Ovary (tissue), 10 donors: ENCODE measurements at places on chromosomes 3 and 15. TPM values are rescaled to one million over a fixed set of nuclear protein-coding genes. Genes with fewer than 3 reads are reported as not detected.
A peak's percentile ranks its signal among the peaks of the same experiment; 100 is the strongest.

GRCh38 chr3:187288131-187288854 is 3.2 kb downstream of the MASP1 start:
- H3K27me3 ChIP-seq, result no peaks in the 10 kb centered on the region
- no peak overlapping the region for H3K27ac ChIP-seq
- no peaks in the 10 kb centered on the region for H3K4me1 ChIP-seq
- no peak for DNase-seq
- H3K4me3 ChIP-seq, result peak overlapping the region; percentile 46

- H3K27me3 ChIP-seq, result no peaks in the 10 kb centered on the region
- no peak overlapping the region for H3K4me3 ChIP-seq
- no peaks in the 10 kb centered on the region for H3K4me1 ChIP-seq
These were observed 27.1 kb upstream of the C3orf49 start for GRCh38 chr3:63791974-63792373.

DNA sequence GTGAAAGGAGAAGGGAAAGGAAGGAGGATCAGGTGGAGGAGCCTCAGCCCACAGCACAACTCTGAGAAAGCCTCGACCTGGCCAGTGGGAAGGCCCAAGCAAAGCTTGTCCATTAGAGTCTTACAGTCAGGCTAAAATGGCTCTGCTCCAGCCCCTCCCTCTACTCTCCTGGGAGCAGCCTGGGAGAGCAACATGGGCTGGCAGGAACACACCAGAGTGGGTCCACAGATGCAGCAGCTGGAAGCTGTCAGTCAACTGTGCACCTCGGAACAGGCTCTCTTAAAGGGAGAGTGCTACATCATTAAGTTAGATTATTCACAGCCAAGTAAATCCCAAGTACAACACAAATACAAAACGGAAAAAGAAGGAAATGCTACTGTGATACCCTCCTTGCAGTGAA is 98.0 kb upstream of the LIMD1 start:
- H3K36me3 ChIP-seq, result no peaks in the 10 kb centered on the region
- no peak overlapping the region for H3K4me3 ChIP-seq
- H3K27ac ChIP-seq, result no peak overlapping the region
- no peaks in the 10 kb centered on the region for H3K4me1 ChIP-seq
- peak; percentile 22 for DNase-seq
- H3K27me3 ChIP-seq, result no peaks in the 10 kb centered on the region

GRCh38 chr3:171680726-171681411 is 129.4 kb downstream of the PLD1 start:
- H3K4me3 ChIP-seq, result no peak overlapping the region
- H3K27me3 ChIP-seq, result no peaks in the 10 kb centered on the region
- no peak for DNase-seq
- H3K36me3 ChIP-seq, result no peaks in the 10 kb centered on the region

DNA sequence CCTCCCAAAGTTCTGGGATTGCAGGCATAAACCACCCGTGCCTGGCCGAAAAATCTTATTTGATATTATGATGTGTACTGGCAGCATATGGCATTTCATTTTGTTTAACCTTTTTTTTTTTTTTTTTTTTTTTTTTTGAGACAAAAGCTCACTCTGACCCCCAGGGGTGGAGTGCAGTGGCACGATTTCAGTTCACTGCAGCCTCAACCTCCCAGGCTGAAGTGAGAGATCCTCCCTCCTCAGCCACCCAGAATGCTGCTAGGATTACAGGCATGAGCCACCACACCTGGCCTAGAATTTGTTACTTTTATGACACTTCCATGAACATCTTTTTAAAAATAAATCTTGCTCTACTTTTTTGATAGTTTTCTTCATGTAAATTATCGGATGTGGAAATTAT is 12.0 kb downstream of the TERB2 start:
- H3K4me3 ChIP-seq, result no peak overlapping the region
- H3K36me3 ChIP-seq, result no peaks in the 10 kb centered on the region
- H3K27ac ChIP-seq, result no peak overlapping the region
- DNase-seq, result no peak
- H3K4me1 ChIP-seq, result no peaks in the 10 kb centered on the region

DNA sequence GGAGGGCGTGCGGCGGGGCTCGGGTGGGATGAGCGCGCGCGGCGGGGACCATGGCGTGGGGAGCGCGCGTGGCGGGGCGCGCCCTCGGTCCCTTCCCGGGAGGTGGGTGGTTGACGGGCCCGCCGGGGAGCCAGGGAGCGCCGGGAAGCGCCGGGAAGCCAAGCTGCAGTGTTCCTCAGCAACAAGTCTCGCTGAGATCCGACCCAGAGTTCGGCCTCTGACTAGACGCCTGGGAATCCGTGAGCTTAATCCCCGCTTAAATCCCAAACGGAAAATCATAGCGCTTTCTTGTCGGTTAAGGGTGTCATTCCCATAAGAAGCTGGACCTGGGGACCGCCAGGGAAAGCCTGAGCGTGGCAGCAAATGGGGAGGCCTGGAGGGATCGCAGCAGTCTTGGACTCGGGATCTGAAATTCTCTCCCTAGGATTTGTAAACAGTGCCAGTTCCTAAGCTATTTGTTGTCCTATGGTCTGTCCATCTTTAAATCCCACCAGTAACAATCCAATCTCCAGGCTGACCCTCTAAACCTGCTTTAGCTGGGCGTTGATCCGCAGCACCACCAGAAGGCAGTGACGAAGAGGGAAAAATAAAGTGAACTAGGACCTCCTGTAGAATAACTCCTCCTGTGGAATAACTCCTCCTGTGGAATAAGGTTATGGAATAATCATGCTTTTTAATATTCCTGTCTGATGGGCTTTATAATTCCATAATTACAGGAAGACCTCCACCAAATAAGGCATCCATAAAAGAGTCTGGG is 570 bp upstream of the NEDD4 start:
- H3K27ac ChIP-seq, result peak overlapping the region; percentile 70
- H3K36me3 ChIP-seq, result no peaks in the 10 kb centered on the region
- no peaks in the 10 kb centered on the region for H3K4me1 ChIP-seq

- peaks cover 10% of the 10 kb centered on the region for H3K4me1 ChIP-seq
- no peaks in the 10 kb centered on the region for H3K36me3 ChIP-seq
- H3K4me3 ChIP-seq, result no peak overlapping the region
- peak; percentile 23 for DNase-seq
- H3K27me3 ChIP-seq, result no peaks in the 10 kb centered on the region
These were observed 428.1 kb downstream of the ROBO2 start for GRCh38 chr3:77467702-77468625.

GRCh38 chr3:66499881-66500575 is 794 bp downstream of the LRIG1 start:
- H3K36me3 ChIP-seq, result no peaks in the 10 kb centered on the region
- H3K27me3 ChIP-seq, result no peaks in the 10 kb centered on the region
- H3K4me3 ChIP-seq, result peak overlapping the region; percentile 99
- H3K4me1 ChIP-seq, result peaks cover 8% of the 10 kb centered on the region
- peak; percentile 54 for DNase-seq
- peak overlapping the region; percentile 94 for H3K27ac ChIP-seq

DNA sequence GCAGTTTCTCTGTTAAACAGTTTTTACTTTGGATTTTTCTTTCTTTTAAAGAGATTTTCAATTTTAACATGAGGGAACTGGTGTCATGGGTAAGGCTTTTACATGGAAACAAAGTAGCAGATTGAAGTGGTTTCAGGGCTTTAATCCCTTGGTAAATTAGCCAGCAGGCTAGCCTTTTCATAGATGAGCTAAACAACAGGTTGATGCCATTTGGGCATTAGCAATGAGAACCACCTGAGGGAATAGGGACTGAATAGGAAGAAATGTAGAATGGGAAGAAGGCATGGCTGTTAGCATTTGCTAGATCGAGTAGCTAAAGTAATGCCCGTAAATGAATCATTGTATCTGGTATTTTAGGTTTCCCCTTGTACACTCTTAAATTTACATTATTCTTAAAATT is 165.5 kb upstream of the MLF1 start:
- no peak for DNase-seq
- no peaks in the 10 kb centered on the region for H3K27me3 ChIP-seq
- H3K4me1 ChIP-seq, result no peaks in the 10 kb centered on the region
- H3K4me3 ChIP-seq, result no peak overlapping the region

- H3K36me3 ChIP-seq, result no peaks in the 10 kb centered on the region
- no peak overlapping the region for H3K27ac ChIP-seq
- H3K27me3 ChIP-seq, result no peaks in the 10 kb centered on the region
- no peak overlapping the region for H3K4me3 ChIP-seq
These were observed 86.3 kb downstream of the PPM1L start for GRCh38 chr3:160842021-160843005.

DNA sequence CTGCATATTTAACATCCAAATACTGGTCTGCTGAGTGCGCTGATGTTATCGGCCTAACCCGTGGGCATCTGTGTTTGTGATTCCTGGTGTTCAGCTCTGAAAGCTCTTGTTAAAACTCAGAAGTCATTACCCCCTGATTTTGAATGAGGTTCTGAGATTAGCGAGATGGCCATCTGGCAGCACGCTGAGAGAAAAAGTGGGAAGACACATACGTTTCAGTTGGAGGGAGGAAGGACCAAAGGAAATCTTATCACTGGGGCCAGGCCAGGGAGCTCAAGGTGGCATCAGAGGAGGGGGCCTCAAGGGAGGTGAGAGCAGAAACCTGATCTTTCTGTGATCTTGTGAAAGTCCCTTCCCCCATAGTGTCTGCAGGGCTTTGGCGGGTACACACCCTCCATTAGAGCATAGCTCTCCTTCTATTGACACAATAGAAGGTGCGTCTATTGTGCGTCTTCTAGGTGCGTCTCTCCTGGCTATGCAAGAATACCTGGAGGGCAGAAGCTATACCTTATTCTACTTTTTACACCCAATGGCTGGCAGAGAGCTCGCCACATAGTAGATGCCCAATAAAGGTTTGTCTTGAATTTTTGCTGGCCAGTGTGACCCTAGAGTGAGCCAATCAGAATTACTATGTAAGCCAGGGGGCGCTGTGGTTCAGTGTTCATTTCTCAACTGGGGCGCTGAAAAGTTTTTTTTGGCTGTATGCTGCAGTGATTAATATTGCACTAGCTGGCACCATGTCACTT is 182.4 kb downstream of the SHQ1 start:
- H3K36me3 ChIP-seq, result no peaks in the 10 kb centered on the region
- no peaks in the 10 kb centered on the region for H3K27me3 ChIP-seq
- no peak overlapping the region for H3K4me3 ChIP-seq

GRCh38 chr3:171788546-171789351 is 21.5 kb downstream of the PLD1 start:
- peaks cover 19% of the 10 kb centered on the region for H3K4me1 ChIP-seq
- DNase-seq, result no peak
- no peak overlapping the region for H3K4me3 ChIP-seq
- no peak overlapping the region for H3K27ac ChIP-seq

DNA sequence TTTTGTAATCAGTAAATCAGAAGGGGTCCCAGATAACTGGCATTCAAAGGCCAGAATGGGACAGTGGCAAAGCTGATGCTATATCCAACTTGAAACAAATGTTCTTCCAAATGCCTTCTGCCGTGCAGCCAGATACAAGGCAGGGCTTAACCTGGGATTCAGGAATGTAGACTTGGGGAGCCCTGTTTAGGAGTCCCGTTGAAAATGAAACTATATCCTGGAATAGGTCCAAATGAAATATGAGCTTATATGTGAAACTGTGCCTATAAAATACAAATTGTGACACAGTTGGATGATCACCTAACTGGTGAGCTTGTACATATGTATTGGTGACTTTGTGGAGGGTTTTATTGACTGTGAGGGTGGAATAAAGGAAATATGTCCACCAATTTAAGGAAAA is 28.7 kb downstream of the FRMD4B start:
- H3K4me3 ChIP-seq, result no peak overlapping the region
- H3K36me3 ChIP-seq, result no peaks in the 10 kb centered on the region
- no peaks in the 10 kb centered on the region for H3K4me1 ChIP-seq
- DNase-seq, result no peak
- no peak overlapping the region for H3K27ac ChIP-seq
- H3K27me3 ChIP-seq, result no peaks in the 10 kb centered on the region

- DNase-seq, result no peak
- H3K27me3 ChIP-seq, result no peaks in the 10 kb centered on the region
- no peak overlapping the region for H3K27ac ChIP-seq
These were observed 64.9 kb upstream of the LIMD1 start for GRCh38 chr3:45529697-45530096.

DNA sequence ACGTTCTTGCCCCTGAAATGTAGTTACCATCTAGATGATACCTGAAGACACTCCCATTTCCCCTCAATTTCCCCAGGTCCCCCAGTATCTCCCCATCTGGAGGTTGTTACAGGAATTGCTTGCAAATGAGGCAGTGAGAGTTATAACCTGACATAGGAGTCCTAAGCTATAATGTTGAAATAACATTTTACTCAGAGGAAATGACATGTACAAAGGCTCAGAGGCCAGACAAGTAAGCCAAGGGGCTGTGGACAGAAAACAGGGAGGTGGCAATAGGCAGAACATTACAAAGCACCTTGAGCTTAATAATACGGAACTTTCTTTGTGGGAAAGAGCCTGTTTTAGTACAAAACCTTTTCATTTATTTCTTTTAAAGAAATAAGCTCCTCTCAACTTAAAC is 171.9 kb downstream of the FRMD5 start:
- H3K27me3 ChIP-seq, result no peaks in the 10 kb centered on the region
- no peak for DNase-seq
- H3K36me3 ChIP-seq, result no peaks in the 10 kb centered on the region
- H3K27ac ChIP-seq, result no peak overlapping the region

GRCh38 chr3:14289590-14290461 is 111.2 kb downstream of the LSM3 start:
- H3K4me1 ChIP-seq, result peaks cover 10% of the 10 kb centered on the region
- H3K27me3 ChIP-seq, result no peaks in the 10 kb centered on the region
- no peak overlapping the region for H3K27ac ChIP-seq
- no peak overlapping the region for H3K4me3 ChIP-seq

The GP5 gene
- 0.57 TPM for total RNA-seq

The SEC22C gene
- 45.4 TPM for total RNA-seq

The NAA50 gene
- 114 TPM for total RNA-seq

The RAB8B gene
- 48.5 TPM for total RNA-seq

The GABRR3 gene
- total RNA-seq, result not detected
